ENCODE measurements at places on chromosomes 1 and 21.

- no peak for DNase-seq
These were observed 138.9 kb upstream of the DMRTA2 start for GRCh38 chr1:50562106-50562505.

- no peak for DNase-seq
These were observed 130.6 kb upstream of the BRINP3 start for GRCh38 chr1:190608282-190608681.

DNA sequence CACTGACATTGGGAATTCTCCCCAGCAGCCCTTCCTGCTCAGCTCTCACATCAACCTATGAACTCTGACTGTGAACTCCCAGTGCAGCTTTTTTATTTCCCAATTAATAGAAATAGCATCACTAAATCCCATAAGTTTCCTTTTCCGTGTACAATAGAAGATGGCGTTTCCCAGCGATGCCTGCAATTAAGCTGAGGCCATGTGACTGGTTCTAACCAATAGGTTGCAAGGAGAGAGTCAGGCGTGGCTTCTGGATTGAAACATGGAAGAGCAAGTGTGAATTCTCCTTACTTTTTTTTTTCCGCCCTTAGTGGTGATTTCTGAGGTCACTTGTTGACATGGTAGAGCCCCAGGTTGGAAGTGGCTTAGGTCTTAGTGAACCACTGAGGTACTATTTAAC, 59.0 kb upstream of the IGSF5 start:
- DNase-seq: no peak

- DNase-seq: no peak
These were observed 4.3 kb upstream of the C1QTNF12 start for GRCh38 chr1:1250786-1251284.

DNA sequence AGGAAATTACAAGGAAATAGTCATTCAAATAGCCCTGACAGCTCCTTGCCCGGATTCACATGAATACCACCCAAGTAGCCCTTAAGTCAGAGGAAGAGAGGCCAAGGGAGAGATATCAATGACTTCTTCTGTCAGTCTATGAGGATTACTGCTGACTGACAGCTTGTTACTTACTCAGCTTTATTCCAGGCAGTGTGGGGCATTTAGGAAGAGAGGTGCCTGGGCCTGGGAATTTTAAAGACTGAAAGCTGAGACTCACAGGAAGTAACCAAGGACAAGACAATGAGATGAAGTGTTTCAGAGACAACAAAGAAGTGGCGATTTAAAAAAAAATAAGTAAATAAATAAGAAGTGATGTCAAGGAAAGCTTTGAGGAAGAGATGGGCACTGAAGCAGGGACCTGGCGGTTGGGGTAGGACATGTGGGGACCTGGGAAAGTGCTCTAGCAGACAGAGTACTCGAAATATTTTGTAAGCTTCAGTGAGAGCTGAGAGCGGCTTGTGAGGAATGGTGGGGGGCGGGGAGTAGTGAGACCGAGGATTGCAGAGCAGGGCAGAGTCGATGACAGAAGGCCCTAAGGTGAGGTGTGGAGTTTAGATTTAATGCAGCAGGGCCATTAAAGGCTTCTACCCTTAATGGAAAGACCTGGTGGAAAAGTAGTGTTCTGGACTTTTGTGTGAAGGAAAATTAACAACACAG, 58.9 kb downstream of the ST3GAL3 start:
- peak; percentile 68 for DNase-seq

GRCh38 chr1:98210064-98210463, 289.2 kb upstream of the DPYD start:
- no peak for DNase-seq

GRCh38 chr1:210313046-210313595, 15.6 kb upstream of the HHAT start:
- no peak for DNase-seq

DNA sequence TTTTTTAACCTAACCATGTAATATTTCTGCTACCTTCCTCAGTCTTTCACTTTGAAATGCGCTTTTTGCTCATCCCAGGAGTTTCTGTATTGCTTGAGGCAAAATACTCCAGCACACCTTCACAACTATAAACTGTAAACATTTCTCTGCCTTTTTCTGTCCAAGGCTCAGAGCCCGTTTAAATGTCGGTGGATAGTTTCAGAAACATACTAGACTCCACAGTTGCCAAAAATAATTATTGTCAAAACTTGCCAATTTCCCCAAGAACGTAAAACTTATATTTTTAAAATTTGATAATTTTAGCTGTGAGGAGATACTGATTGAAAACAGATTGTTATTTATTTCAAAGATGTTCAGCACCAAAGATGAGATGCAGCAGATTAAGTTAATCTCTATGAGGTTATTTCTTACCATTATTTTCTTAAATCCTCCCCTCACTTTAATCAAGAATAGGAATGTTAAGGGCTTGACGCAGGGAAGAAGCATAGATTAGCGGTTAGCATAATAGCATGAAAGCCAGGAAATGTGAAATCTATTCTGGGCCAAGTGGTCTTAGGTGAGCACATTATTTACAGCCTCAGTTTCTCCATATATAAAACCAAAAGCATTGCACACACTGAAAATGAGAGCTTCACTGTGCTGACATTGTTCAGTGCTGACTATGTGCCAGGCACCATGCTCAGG, 91.5 kb upstream of the ESRRG start:
- DNase-seq: no peak

- DNase-seq: no peak
These were observed 147.1 kb downstream of the GLUL start for GRCh38 chr1:182244451-182244850.

DNA sequence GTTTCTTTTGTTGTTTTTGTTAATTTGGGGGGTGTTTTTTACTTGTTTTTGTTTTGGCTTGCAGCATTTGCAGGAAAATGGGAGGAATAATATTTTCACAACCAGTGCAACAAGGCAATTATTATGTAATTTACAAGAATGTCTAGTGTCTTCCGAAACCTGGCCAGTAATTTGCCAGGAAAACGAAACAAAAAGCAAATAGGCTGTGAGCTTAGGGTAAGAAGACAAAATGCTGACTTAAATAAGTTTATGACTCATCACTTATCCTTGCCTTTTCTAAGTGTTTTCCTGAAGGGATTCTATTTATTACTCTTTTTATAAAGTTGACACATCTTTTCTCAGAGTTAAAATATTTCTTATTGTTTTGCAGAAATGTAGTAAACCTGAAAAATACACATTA, 49.8 kb downstream of the KCNT2 start:
- no peak for DNase-seq

DNA sequence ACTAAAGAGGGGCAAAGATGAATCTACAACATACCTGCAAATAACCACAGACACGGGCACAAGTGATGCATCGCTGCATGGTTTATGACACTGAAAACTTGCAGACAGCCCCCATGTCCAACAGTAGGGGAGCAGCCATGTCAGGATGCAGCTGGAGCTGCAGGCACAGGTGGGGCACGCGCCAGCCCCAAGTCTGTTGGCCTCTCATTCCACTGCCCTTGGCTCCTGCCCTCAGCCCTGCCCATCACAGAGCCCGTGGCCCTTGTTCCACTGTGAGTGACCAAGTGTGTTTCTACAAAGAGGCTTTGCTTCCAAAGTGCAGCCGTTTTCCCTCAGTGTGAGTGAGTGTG, 3.2 kb upstream of the PADI4 start:
- DNase-seq: no peak

DNA sequence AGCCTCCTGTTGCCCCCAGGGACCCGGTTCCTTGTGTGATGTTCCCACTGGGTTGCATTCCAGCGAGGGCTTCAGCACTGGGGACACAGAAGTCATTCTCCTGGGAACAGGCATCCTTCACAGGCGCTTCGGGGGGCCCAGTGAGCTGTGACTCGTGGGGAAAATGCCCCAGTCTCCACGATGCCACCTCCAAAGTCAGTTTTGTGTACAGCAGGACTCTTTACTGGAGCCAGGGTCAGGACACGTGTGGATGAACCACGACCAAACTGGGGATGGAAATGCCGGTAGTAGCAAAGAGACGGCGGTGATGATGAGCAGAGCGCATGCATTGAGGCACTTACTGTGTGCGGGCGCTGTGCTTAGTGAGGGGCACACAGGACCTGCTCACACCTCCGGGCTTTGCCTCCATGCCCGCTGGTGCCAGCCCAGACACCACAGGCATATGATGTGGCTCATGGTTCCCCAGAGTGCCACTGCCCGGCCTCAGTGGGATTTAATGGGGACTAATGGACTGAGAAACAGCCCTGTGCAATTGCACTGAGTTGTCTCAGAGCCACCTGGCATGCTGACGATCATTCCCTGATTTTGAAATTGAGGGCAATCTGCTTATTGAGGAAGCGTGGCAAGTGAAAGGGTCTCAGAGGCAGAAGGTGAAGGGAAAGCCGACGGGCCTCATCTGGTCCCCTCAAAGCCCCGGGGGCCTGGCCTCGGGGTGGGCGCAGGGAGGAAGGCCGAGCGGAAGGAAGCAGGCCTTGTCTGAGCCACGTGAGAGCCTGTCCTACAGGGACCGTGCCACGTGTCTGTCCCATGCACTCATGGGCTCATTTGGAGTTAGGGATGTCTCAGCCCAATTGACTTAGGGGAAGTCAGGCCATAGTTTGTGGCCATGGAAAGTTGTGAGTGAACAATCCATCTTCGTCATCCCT, 91.4 kb downstream of the PDE9A start:
- DNase-seq: no peak

- DNase-seq: peak; percentile 23
These were observed 67.6 kb upstream of the ABCG1 start for GRCh38 chr21:42151148-42151947.

GRCh38 chr21:26280775-26281174, 110.2 kb upstream of the APP start:
- no peak for DNase-seq

DNA sequence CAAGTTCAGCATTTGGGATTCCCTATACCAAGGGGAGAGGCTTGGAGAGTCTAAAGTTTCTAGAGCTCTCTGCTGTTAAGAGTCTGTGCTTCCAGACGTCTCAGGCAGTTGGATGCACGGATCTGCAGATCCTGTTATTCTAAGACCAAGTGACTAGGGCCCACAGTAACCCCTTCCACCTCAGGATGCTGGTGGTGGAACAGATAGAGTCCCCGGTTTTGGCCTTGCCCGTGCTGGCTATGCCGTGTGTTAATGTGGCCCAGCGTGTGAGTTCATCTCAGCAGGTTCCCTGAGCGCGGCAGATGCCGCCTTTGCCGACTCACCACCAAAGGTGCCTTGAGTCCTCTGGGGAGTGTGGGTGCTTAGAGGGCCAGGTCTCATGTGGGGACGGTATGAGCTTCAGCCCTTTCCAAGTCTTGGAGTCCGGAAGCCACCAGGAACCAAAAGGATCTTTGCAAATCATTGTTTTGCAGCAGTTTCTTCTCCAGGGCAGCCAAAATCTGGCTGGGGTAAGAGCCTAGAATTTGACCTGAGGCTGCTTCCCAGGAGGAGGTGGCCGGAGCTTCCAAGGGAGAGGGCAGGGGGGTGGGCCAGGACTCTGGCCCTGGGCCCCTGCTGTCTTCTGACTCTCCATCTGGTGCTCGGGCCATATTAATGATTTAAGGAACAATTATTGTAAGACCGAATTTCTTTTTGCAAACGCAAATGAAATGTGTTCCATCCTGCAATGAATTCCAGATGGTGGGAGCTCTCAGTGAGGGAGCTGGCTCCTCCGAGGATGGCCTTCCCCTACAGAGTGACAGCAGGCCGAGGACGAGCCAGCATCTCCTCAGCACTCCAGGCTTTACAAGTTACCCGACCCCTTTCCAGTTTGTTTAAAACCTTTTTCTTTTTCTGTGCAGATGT, 205.7 kb downstream of the FOXD2 start:
- DNase-seq: no peak

- DNase-seq: no peak
These were observed 43.8 kb downstream of the XPR1 start for GRCh38 chr1:180675586-180675985.

- no peak for DNase-seq
These were observed 2.1 kb downstream of the POU3F1 start for GRCh38 chr1:38044221-38045215.

GRCh38 chr1:223405507-223405906, 12.3 kb downstream of the CCDC185 start:
- DNase-seq: no peak

- no peak for DNase-seq
These were observed 86.0 kb upstream of the GRIK3 start for GRCh38 chr1:37120279-37120678.

DNA sequence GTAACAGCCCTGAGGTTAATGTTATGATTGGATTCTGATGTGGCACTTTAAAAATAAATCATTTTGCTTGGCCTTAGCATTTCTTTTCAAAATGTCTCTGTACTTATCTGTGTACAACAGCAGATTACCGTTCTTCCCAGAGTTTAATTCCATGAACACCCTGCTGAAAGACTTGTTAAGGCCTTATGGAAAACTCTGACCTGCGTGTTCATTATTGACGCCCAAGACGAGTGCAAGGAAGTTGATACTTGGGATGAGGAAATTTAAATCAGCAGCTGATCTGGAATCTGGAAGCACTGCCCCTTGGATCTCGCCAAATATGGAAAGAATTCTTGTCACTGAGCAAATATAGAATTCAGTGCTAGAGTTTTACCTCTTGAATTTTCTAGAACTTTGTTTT, 6.7 kb downstream of the ERG start:
- no peak for DNase-seq

DNA sequence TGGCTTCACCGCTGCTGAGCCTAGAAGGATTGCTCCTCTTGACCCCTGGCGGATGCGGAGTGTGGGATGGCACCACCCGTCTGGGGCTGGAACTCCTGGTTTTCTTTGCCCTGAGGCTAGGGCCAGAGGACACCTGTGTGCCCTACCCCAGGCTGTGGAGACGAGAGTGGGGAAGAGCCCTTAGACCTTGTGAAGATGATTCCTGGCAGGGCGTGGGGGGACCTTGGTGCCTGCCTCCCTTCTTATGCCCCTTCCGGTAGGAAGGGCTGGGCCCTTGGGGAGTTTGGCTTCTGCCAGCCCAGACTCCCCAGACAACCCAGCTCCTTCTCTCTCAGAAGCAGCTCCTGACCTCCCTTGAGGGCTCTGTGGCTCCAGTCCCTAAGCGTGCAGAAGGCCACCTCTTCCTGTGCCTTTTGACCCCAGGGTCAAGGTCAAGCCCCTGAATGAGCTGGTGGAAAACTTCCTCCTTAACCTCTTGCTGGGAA, 891 bp downstream of the RPS6KA1 start:
- DNase-seq: peak; percentile 43

DNA sequence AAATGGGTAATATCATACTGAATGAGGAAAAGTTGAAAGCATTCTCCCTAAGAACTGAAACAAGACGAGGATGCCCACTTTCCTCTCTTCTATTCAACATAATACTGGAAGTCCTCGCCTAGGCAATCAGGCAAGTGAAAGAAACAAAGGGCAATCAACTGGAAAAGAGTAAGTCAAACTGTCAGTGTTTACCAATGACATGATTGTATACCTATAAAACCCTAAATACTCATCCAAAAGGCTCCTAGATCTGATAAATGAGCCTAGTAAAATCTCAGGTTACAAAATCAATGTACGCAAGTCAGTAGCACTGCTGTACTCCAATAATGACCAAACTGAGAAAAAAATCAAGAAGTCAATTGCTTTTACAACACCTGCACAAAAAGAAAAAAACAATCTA, 575.8 kb upstream of the PRMT6 start:
- DNase-seq: no peak

DNA sequence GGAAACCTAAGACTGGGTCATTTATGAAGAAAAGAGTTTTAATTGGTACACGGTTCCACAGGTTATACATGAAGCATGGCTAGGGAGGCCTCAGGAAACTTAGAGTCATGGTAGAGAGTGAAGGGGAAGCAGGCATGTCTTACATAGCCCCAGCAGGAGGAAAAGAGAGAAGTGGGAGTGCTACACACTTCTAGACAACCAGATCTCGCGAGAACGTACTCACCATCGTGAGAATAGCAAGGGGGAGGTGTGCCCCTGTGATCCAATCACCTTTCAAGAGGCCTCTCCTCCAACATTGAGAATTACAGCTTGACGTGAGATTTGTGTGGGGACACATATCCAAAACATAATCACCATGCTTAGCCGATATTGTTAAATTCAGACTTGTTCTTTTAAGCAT, 62.8 kb downstream of the DYRK1A start:
- no peak for DNase-seq
